ENCODE measurements at places on chromosomes 6 and 20.

DNA sequence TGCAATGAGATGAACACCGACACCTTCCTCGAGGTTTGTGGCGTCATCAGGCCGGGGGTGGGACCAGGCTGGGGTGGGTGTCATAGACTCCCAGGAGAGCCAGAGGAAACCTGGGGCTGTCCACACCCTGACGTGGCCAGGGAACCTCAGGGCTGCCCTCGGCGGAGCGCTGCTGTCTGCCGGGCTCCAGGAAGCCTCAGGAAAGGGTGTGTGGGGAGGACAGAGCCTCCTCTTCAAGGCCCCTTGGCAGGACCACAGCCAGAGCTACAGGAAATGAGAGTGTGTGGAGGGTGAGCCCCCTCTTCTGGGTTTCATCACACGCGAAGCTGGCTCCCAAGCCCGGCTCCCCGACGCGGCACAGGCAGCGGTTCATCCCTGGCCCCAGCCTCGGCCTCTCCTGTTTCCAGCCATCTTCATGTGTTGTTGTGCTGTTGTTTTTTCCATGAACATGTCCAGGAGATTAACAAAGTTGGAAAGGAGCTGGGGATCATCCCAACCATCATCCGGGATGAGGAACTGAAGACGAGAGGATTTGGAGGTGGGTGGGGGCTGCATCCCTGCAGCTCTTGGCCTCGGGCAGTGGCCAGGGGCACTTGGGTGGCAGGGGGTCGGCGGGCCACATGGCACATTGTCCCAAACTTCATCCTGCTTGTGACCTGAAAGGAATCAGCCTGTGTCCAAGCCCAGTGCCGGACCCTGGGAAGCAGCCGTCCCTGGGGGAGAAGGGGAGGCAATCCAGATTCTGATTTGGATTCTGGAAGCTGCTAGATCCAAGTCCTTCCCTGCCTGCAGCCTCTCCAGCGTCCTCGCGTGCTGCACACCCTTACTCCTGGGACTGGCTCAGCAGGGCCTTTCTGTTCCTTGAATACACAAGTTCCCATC is 6.4 kb downstream of the NPEPL1 start:
- DNase-seq = no peak

DNA sequence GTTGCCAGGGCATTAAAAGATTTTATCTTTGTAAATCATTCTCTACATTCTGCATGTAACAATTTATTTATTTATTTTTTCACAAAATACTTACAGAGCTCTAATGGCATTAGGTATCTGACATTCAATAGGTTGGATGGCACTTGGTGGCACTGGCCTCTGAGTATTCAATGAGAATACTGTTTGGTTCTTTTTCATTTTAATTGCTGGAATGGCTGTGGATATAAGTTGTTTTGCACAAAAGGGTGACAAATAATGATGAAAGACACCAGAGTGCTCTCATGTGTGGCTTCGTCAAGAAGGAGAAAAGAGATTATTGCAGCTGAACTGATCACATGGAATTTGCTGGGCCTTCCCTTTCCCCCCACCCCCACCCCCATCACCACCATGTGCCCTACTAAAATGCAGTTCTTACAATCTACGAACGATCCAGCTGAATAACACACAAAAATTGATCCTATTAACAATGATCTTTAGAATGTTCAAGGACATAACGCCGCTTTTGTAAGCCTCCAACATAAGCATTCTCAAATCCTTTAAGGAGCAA is 195.2 kb upstream of the POU3F2 start:
- no peak for DNase-seq

DNA sequence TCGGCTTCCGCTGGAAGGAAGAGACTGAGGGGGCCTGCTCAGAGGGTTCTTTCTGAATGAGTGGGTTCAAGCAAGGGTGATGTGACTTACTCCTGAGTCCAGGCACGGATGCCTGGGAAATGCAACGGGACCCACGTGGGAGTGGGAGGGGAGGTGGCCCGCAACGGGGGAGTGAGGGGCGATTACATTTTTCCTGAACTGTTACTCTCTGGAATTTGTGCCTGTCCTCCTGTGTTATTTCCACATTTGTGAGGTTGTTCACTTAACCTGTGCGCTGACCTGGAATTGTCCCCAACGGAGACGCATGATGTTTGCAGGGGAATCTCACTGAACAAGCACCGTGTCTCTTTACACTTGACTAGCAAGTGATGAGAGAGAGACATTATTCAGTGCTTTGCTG is 209.4 kb downstream of the CDH4 start:
- no peak for DNase-seq

DNA sequence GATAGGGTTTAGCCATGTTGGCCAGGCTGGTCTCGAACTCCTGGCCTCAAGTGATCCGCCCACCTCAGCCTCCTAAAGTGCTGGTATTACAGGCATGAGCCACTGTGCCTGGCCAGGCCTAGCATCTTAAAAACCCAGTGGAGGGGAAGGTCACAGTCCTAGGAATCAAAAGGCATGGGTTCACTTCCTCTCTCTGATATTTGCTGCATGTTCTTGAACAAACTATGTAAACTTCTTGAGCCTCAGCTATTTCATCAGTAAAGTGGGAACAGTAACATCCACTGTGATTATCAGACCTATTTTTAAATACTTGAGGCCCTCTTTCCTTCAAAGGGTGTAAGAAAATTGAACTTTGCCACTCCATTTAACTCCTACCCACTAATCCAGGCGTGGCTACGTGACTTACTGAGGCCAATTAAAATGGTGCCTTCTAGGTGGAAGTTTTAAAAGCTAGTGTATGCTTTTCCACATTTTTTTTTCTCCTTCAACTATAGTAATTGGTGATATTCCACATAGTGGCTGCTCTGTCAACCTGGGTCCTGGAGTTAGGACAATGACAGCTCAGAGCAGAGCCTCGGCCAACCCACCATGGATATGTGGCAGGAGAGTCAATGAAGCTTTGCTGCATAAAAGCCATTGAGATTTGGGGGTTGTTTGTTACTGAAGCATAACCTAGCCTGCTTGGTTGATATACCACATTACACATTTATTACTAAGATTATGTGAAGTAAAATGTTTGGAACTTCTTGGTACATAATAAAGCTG is 32.2 kb upstream of the IER3 start:
- DNase-seq = no peak

DNA sequence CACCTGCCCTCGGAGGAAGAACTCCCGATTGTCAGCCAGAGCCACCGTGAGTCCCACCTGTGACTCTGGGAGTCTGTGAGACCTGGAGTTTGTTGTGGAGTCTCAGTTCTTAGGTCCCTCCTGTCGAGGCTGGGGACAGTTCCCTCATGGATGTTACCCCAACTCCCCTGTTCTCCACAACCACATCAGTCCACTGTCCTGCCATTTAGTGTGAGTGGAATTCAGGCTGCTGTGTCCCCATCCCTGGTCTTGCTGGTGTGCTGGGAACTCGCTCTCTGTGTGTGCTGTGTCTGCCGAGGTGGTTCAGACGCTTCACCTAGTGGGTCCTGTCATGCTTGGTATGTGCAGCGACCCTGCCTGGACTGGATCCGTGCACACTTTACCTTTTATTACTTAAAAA is 163.2 kb downstream of the DTNBP1 start:
- DNase-seq = no peak

All from Caki2 (cell line).